NCI-H187 treated with DMSO at 0.1 percent for 48 hours (cell line): ENCODE measurements at places on chromosomes 12 and 14.

- DNase-seq = no peak
These were observed 2.4 kb downstream of the CBLN3 start for GRCh38 chr14:24426912-24427536.

DNA sequence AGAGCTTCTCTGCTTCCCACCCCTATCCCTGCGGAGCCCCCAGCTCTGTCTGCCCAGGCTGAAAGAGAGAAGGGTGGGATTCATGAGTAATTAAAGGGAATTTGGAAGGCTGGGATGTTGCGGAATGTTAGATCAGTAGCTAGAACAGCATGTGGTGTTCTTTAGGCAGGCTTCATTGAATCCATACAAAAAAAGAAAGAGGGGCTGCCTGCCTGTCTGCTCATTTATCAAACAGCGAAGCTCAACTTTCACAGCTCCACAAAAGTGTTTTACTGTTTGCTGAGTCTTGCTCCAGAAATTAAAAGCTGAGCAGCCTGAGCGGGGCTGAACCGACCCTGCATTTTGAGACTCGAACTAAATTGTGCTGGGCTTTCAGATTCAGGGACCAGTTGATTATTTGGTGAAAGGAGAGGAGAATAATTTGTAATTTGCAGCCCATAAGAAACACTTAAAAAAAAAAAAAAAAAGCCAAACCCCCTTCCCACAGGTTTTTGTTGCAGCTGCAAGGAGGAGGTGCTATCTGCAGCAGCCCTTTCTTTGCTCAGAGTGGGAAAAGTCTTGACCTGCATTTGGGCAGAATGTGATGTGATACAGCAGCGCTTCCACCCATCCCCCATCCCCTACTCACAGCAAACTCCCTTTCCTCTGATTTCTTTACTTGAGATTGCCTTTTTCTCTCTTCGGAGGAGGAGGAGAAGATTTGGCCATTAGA, 89.7 kb downstream of the RFX4 start:
- no peak for DNase-seq

GRCh38 chr12:71075743-71076142, 82.1 kb downstream of the TSPAN8 start:
- DNase-seq = no peak

DNA sequence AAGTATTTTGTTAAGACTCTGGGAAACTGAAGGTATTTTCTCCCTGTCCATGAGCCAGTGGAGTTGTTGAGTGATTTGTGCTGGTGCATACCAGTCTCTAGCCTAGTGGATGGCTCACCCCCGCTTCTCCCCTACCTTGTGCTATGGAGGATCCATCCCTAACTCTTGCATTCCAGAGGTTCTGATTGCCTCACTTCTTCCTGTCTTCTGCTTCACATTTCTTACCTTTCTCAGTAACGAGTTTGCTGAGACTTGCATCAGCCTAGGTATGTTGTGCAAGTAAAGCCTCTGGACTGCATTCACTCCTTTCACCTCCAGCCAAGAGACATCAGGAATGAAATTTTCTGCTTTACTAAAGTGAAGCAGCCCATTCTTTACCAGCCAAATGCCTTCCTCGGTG, 391.6 kb downstream of the ZFP36L1 start:
- DNase-seq = no peak

DNA sequence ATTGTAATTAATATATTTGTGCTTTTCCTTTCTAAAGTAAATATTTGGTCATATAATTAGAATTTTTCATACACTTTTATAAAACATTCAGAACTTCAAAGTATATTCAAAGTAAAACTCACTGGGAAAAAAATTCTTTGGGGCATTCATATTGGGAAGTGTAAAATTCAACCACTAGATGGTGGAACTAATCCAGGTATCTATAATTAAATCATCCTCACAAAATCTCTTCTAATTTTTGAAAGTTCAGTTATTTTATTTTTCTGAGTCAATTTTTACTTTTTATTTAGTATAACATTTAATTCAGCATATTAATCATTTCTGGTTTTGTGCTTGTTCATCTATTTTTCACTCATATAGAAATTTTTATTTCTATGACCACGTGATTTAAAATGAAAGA, 81.0 kb downstream of the NTS start:
- DNase-seq = no peak

GRCh38 chr14:59331217-59331616, 134.0 kb downstream of the GPR135 start:
- no peak for DNase-seq

DNA sequence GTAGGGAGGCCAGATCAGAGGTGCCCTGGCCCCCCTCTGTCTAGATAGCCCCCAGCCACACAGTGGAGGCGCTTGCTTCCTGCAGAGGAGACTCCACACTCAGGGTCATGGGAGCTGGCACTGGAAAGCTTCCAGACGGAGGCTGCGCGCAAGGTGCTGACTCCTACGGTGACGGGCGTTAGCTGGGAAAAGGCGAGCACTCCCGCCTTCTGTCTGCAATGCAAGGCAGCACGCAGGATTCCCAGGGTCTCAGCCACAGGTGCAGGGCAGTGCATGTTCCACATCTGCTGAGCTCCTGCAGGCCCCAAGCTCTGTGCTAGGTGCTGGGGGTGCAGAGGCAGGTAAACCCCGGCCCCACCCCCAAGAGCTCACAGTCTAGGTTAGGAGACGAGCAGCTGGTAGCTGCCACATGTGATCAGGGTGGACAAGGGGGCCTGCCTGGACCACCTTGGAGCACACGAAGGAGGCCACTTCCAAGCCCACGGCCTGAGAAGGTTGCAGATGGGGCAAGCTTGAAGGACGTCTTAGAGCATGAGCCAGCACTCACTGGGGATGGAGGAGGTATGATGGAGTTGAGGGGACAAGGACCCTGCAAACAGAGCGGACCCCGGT, 310.9 kb upstream of the DIO3 start:
- no peak for DNase-seq
